ENCODE measurements at places on chromosomes 1 and 21.

- no peak for DNase-seq
Measured at GRCh38 chr1:198498881-198499280, 41.6 kb downstream of the ATP6V1G3 start.

GRCh38 chr1:51969038-51969705 is 21.3 kb downstream of the RAB3B start:
- peak; percentile 98 for DNase-seq

- DNase-seq = peak; percentile 92
Measured at GRCh38 chr1:202639500-202639899, 70.8 kb downstream of the SYT2 start.

DNA sequence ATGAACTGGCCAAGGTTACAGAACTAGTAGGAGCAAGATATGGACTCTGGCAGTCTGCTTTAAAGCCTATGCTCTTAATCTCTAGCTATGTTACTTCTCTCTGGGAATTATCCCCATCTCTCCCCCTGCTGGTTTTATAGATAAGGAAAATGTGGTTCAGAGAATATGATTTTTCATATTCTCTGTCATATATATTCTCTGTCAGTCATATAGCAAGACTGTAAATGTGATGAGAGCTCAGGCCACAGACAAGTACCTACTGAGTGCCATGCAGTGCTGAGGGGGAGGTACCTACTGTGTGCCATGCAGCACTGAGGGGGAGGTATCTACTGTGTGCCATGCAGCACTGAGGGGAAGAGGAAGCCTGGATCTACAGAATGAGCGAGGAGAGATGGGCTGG is 220.3 kb upstream of the FGGY start:
- peak; percentile 47 for DNase-seq

Data from ELR (cell line).